Activated CD4-positive, CD25-positive, alpha-beta regulatory T cell treated with anti-CD3 and anti-CD28 coated beads, Interleukin-2, amount 50 U/mL, for 16 hours (primary cell): ENCODE measurements at places on chromosomes 7 and 10.

- DNase-seq = no peak
These were observed 38.6 kb downstream of the CLRN3 start for GRCh38 chr10:127853868-127854768.

- no peak for DNase-seq
These were observed 10.0 kb downstream of the RGR start for GRCh38 chr10:84254552-84255478.

GRCh38 chr10:11693376-11693775, 48.8 kb upstream of the ECHDC3 start:
- no peak for DNase-seq

GRCh38 chr7:26370011-26370410, 78.3 kb downstream of the SNX10 start:
- no peak for DNase-seq

DNA sequence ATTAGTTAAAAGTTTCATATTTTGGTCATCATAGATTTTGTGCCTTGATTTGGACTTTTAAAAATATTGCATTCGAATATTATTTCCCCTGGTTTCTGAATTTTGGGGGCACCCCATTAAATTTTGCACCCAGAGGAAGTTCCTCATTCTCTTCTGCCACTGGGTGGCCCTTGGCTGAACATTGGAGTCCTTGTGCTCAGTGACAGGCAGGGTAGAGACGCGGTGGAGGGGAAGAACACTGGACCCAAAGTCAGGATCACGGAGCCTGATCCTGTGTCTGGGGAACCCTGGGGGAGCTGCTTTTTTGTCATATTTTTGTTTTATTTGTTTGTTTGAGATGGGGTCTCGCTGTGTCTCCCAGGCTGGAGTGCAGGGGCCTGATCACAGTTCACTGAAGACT, 74.7 kb downstream of the MKI67 start:
- no peak for DNase-seq

DNA sequence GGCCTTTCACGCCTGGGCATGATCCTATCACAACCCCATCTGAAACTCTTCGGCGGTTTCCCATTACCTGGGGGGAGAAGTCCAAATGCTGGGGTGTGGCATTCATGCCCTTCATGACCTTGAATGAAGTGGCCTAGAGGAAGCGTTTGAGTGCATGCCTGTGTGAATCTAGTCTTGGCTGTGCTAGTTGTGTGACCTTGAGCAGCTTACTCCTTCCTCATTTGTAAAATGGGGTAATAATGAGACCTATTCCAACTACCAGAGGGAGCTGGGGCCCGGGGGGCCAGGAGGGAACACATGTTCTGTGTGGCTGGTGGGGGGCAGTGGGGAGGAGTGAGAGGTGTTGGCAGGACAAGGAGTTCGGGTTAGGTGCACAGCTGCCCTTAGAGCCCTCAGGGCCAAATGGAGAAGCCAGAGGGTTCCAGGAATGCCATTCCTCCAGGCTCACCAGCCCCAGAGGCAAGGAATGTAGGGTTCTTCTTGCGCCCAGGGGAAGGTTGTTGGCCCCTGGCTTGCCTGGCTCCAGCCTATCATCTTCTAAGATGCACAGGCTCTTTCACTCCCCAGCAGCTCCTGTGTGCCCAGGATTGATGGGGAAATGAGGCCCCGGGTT, 21.3 kb upstream of the TBRG4 start:
- DNase-seq = no peak

DNA sequence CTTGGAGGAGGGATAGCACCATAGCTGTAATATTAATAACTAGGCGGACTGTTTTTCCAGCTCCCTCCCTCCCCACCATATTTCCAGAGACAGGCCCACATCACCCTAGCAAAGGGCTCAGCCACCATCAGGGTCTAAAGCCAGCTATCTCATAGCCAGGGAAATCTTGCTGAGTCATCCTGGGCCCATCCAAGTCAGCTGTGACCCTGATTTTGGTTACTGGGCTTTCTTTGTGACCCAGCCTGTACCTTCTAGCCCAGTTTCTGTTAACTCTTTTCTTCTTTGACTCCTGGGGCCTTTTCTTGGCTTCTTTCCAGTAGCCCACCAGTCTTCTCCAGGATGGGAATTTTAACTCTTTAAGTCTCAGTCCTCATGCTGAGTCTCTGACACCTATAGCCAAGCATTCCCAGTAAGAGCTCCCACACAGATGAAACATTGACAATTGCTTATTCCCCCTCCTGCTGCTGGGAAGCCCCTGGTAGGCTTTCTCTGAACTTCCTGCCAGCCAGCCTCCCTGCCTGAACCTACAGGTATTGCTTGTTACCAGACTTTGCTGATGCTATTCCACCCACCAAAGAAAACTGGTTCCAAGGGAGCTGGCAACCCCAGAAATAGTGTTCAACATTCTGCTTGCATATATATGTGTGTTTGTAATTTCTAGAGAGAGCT, 34.8 kb upstream of the ADO start:
- DNase-seq = no peak

DNA sequence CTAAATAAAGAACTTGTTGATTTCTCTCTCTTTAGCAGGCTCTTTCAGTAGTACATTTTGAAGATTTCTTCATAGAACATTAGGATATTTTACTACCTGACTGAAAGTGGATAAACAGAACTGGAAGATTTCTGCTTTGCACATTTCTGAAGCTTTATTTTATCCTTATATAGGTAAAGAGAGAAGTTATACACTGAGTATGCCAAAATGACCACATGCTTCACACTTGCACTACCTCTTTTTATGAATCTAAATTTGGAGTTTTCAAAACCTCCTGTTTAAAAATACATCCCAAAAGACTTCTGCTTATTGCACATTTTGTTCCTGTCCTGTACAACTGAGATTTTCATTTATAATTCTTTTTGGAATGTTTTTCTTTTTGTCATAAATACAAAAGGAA, 197.4 kb upstream of the PRPS1L1 start:
- no peak for DNase-seq

DNA sequence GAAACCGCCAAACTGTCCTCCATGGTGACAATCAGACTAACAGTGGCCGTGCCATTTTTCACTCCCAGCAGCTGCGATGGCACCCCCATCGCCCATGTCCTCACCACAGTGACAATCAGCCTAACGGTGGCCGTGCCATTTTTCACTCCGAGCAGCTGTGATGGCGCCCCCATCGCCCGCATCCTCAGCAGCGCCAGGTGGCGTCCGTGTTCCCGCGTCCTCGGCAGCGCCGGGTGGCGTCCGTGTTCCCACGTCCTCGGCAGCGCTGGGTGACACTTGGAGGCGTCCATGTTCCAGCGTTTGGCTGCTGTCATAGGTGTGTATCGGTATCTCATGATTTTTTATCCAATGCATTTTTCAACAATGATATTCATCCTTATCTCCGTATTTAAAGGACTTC, 267.3 kb downstream of the PTPRN2 start:
- no peak for DNase-seq

DNA sequence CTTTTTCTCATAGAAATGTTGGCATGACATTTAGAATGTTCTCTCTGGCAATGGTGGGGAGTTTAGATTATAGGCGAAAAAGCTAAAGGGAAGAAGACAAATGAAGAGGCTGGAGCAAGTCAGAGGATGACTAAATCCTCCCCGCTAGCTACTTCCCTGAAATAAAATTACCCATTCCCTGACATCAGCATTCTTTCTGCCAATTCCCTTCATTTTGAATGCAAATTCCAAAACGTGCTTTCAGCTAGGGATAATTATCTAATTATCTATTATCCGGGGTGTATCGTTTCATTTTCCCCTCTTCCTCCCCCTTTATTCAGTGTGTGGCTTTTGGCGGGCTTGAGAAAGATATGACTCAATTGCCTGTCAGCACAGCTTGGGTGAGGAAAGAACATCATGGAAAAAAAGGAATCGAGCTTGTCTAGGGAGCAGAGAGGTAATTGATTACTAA, 672.3 kb downstream of the TNS3 start:
- DNase-seq = no peak

DNA sequence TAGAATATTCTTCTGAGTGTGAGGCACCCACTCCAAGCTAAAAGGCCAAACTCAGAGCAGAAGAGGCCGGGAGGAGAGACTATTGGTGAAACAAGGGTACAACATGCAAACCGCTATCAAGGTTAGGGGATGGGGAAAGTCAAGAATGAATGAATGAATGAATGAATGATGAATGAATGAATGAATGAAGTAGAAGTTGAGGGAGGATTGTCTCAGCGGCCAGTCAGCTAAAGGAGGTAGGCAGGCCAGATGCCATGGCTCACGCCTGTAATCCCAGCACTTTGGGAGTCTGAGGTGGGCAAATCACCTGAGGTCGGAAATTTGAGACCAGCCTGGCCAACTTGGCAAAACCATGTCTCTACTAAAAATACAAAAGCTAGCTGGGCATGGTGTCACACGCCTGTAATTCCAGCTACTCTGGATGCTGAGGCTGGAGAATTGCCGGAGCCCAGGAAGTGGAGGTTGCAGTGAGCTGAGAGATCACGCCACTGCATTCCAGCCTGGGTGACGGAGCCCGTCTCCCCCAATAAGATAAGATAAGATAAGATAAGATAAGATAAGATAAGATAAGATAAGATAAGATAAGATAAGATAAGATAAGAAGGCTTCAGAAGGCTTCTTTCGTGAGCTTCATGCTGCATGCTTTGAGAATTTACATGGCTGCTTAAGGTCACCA, 250.8 kb downstream of the CCDC3 start:
- DNase-seq = no peak

DNA sequence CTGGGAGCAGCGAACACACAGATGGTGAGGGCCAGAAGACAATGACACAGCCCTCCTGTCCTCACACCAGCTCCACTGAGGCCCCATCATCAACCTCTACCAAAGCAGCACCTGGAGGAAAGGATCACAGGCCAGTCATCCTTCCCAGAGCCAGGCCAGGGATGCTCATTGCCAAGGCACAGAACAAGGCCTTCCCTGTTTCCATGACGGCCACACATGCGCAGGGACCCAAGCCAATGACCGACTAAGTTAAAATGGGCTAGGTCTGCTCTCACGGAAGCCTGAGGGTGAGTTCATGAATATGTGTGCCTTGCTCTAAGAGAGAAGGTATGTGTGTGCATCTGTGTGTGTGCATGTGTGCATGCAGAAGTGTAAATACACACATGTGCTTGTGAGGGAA, 39.6 kb downstream of the COBL start:
- DNase-seq = no peak

GRCh38 chr7:14762561-14762960, 140.0 kb downstream of the DGKB start:
- DNase-seq = no peak

- DNase-seq = no peak
These were observed 6.5 kb downstream of the SVIL start for GRCh38 chr10:29628311-29628710.

- no peak for DNase-seq
These were observed 12.9 kb downstream of the SEC31B start for GRCh38 chr10:100506596-100507356.

- no peak for DNase-seq
These were observed 5.6 kb upstream of the GIMAP8 start for GRCh38 chr7:150444674-150445365.

DNA sequence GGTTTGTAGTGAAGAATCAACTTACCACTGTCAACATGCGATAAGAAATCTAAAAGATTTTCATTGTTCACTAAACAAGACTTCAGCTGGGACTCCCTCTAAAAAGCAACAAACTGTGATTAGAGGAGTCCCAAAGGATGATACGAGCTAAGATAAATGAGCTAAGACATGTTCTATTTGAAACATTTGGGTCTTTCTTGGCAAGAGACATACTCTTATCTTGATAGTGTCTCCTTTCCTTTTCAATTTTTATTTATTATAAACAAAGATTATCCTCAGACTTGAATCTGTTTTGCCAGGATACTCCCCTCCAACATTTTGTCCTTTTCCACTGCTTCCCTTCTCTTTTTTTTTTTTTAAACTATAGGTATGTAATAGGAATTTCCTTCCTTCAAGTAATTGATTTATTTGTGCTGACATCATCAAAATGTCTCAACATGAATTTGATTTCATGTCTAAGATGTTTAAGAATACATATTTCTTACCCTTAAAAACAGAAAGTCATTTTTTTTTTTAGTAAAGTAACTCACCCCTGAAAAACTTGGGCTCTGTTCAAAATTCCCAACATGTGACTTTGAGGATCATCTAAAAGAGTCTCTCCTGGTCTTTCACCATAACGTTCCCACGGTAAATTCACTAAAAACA, 158.4 kb upstream of the NRP1 start:
- DNase-seq = no peak

DNA sequence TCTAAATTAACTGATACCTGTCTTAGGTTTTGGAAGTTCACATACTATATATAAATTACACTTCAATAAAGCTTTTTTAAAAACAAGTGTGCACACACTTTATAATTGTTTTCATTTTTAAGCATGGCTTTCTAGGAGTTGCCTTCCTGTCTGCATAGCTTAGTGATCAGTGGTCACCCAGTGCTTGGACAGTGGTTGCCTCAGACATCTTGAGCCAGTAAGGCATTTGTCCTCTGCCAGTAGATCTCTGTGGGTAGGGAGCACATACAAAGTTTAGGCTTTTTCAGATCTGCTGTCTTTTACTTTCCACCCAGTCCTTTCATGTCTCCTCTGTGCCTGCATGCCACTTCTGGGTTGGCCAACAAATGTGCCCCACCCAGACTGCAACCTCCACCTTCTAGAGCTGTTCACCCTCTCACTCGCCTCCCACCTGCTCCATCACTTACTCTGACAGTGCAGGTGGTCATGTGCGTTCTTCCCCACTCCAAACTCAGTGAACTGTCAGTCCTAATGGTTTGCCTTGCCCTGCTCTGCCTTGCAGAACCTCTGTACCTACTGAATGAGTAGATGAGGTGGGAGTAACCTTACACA, 31.7 kb downstream of the TPST1 start:
- DNase-seq = no peak

DNA sequence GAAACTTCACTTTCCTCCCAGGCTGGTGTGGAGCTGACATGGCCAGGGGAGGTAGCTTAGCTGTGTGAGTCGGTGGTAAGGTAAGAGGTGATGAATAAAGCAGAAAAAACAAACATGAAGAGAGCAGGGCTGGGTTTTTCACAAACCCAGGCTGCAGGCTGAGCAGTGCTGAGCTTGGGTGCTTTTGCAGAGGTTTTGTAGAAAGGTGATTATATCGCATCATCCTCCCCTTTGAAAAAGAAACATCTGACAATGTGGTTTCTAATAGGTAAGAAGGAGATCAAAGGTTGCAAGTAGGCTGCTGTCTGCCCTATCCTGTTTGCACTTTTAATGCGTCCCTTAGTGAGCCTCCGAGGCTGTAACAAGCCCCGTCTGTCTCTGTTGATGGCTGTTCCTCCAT, 69.6 kb upstream of the GRM8 start:
- no peak for DNase-seq

DNA sequence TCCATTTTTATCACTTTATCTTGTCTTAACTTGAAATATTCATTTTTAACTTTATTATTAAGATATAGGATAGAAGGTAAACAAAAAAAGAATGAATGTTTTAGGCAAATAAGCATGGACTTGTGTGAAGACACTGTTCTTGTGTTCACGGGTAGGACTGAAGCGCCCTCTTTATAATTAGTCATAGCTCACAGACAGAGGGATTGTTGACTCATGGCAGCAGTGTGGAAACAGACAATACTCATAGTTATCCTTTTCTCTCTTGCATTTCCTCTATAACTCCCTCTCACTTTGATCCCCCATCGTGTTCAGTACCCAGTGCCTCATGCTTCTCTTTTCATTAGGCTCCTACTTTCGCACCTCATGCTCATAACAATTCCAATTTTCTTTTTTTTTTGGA, 731.8 kb downstream of the PHTF2 start:
- no peak for DNase-seq

GRCh38 chr7:150959739-150960734, 18.1 kb downstream of the KCNH2 start:
- DNase-seq = no peak
